Activated CD4-positive, alpha-beta T cell treated with anti-CD3 and anti-CD28 coated beads, Interleukin-2, amount 50 U/mL, for 48 hours (primary cell): ENCODE measurements at places on chromosomes 1 and 21.

GRCh38 chr1:221487781-221488524, 253.9 kb downstream of the DUSP10 start:
- no peak for DNase-seq

DNA sequence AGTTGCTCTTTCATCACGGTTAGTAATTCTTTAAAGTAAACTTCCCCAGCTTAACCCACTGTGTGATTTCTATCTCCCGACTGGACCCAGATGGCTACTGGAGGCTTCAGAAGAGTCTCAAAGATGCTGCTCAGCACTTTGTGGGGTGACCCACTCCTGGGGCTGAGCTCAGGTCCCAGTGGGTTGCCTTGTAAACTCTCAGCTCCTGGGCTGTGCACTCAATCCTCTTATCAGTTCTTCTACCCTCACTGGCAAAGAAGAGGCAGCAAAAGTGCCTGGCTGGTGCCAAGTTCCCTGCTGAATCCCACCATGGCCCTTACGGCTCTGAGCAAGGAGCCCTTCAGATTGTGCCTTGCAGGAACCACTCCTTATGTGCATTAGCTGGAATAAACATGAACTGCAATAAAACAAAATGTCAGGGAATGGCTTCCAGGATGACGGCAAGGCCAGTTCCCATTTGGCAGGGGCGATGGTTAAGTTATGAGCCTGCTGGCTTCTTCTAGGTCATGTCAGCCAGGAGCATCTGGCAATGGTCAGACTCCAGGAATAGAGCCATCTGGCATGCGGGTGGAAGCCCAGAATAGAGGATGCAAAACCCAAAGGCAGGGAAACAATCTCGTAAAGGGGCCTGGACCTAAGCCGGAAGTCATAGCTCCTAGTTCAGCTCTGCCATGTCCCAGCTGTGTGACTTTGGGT, 6.8 kb downstream of the MYOC start:
- no peak for DNase-seq

- no peak for DNase-seq
Measured at GRCh38 chr1:47298025-47298699, 15.8 kb downstream of the STIL start.

DNA sequence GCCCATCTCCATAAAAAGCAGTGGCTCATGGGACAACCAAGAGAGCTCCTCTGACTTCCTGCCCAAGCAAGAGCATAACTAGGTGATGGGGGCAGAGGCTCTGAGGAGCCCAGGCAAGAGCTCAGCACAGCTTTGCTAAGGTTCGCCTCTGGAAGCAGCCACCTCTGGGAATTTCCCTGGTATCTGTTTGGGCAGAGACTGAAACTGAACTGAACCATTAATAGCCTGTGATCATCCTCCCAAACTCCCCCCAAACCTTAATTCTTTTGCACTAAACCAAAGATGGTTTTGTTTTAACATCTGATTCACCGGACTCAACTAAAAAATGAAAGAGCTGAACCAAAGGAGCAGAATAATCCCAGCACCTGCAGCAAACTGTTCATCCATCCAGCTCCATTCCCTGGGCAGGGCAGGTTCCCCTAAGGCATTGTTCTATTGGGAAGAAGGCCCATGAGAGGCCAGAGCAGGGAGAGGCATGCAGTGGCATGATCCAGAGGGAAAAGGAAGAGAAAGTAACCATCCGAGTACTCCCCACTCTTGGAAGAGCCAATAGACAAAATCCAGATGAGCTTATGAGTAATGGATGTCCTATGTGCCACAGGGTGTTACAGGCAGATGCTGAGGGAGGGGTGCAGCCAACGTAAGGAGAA, 77.8 kb upstream of the KAZN start:
- no peak for DNase-seq

GRCh38 chr1:177573901-177574300, 396.0 kb downstream of the SEC16B start:
- DNase-seq = no peak

DNA sequence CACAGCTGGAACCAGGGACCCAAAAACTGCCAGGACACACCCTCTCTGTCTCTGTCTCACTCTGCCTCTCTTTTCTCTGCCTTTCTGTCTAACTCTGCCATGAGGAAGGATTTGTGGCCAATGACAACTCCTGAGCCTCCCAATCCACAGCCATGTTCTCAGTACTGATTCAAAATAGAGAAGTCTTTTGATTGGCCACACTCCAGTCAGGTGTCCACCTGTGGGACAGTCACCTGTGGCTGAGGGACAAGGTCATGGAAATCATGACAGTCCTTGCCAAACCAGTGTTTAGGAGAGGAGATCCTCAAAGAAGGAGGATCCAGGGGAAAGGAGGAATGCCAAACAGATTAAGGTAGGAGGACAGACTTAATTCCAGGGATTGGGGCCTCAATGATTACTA, 15.8 kb downstream of the TINAGL1 start:
- no peak for DNase-seq

DNA sequence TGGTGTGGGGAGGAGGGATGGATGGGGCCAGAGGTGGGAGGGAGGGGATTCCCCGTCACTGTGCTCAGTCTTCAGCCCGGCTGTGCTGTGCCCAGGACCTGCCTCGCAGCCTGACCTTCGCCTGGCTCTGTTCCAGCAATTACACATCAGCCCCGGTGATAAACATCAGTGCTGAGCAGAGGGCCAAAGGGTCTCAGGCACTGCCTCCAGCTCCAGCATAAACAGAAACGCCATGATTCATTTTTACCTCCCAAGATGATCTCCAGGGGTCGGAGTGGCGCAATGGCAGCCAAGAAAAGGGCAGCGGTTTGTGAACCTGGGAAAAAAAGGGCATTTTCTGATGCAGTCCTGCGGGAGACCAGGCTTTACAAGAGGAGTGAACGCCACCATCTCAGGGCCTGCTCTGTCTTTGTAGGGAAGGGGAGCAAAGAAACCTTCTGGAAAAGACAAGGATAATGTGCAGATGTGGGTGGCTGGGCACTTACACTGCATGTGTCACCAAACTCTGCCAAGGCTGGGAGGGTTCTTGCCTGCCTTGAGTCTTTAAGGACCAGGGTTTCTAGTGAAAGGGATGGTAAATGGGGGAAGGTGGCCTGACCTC, 28.1 kb downstream of the SHISA4 start:
- peak; percentile 4 for DNase-seq

DNA sequence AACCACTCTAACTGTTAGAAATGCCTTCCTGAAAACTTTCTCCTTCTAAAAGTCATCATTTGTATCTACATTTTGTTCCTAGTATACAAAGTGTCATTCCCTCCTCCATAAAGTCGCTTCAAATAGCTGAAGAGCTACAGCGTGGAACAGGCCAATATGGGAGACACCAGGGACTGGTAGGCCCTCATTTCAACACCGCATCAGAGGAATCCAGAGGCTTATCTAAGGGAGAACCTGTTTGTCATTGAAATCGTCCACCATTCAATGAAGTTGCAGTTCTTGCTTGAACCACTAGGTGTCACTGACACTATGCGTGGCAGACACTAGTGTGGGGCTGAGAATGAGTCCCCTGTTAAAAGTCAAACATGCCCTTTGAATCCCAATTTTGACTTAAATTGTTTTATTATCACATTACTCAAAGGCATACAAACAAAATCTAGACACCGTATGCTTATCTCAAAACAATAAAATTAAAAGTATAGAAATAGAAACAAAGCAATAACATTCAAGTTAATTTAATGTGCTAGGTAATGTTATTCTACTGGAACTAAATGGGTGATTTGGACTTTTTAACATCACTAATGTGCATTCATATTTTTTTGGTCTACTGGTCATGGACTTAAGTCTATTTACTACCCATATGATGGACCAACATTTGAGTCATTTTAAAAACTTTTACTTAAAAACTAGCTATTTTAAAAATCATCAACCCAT, 182.3 kb downstream of the FCRL5 start:
- DNase-seq = peak; percentile 40

- DNase-seq = no peak
Measured at GRCh38 chr1:200646515-200646914, 23.2 kb downstream of the DDX59 start.

DNA sequence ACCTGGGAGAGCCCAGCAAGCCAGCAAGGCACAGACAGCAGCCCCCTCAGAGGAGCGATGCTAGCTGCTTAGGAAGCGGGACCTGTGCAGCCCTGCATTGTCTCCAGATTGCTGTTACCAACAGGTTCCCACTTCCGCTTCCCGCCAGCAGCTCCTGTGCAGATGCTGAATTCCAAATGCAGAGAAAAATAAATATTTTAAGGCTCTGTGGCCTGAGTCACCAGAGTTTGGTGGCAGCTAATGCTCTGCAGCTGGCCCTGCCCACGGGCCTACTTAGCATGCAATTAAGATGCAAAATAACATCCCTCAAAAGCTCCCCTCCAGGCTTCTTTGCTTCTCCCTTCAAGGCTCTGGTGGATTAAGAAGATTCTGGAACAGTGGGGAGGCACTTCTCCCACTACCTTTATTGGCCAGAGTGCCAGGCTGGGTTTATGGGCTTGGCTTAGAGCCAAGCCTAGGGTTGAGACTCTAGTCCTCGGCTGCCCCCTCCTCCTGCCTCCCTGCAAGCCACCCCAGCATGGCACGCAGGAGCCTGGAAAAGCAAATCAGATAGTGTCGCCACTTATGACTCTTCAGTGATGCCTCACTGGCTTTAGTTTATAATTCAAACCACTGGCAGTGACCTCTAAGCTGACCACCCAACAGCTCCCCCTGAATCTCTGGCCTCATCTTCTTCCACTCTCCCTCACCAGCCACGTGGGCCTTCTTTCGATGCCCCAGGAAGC, 207.1 kb upstream of the ZC3H12A start:
- no peak for DNase-seq

GRCh38 chr21:31967334-31967733, 94.5 kb downstream of the HUNK start:
- DNase-seq = no peak

- no peak for DNase-seq
Measured at GRCh38 chr1:161737625-161738024, 12.0 kb upstream of the DUSP12 start.

DNA sequence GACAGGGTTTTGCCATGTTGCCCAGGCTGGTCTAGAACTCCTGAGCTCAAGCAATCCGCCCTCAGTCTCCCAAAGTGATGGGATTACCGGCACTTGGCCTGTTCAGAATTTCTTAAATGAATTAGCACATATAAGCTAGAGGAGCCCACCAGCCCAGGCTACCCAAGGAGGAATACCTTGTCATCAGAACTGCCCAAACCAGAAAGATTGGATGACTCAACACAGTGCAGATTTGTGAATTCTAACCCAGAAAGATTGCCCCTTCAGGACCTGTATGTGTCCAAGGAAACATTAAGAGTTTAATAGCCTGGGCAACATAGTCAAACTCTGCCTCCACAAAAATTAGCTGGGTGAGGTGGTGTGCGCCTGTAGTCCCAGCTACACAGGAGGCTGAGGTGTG, 14.0 kb upstream of the LIN9 start:
- no peak for DNase-seq

DNA sequence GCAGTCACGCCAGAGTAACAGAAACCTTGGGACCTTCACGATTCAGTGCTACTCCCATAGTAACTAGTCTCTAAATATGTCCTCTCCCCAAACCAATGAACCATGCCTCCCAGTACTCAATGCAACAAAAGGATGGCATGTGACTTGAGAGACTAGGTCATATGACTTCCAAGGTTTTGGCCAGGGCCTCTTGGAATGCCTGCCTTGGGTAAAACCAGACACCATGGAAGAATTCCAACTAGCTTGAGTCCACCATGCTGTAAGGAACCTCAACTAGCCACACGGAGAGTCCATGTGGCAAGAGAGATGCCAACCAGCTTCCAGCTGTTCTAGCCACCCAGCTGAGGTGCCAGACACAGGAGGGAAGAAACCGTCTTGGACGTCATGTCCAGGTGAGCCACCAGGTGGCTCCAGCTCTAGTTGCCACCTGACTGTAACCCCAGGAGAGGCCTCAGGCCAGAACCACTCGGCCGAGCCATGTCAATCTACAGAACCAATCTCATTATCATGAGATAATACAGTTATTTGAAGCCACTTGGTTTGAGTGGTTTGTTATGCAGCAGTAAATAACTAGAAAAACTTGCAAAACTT, 115.0 kb downstream of the SYF2 start:
- DNase-seq = peak; percentile 49

GRCh38 chr1:30816211-30817076, 58.9 kb upstream of the LAPTM5 start:
- no peak for DNase-seq

GRCh38 chr1:230864441-230864840, 3.9 kb downstream of the C1orf198 start:
- DNase-seq = no peak

- DNase-seq = no peak
Measured at GRCh38 chr1:61951731-61952580, 209.7 kb downstream of the PATJ start.
